ENCODE measurements at places on chromosomes 7 and 10. TPM values are rescaled to one million over a fixed set of nuclear protein-coding genes. Genes with fewer than 3 reads are reported as not detected.

The SAMD9L gene
- total RNA-seq = 6.8 TPM

The DHX32 gene
- total RNA-seq = 44.7 TPM

The MRLN gene
- total RNA-seq = not detected

The ZNF853 gene
- 0.57 TPM for total RNA-seq

The PIP gene
- total RNA-seq = not detected

The TMEM270 gene
- total RNA-seq = not detected

The COPG2 gene
- total RNA-seq = 31.7 TPM

The EPHB6 gene
- total RNA-seq = 2.6 TPM

The GTPBP10 gene
- 12.7 TPM for total RNA-seq

The VAX1 gene
- not detected for total RNA-seq

The PAX4 gene
- not detected for total RNA-seq

The C10orf71 gene
- total RNA-seq = not detected

The ASAH2 gene
- total RNA-seq = 1.00 TPM

The ASCC1 gene
- total RNA-seq = 26.6 TPM

The OPN1SW gene
- not detected for total RNA-seq

The RADIL gene
- 0.57 TPM for total RNA-seq

The GARIN1A gene
- total RNA-seq = 0.43 TPM

The OR2A5 gene
- not detected for total RNA-seq

The CPEB3 gene
- 0.55 TPM for total RNA-seq

The EBLN1 gene
- total RNA-seq = not detected

The KIF11 gene
- 3.4 TPM for total RNA-seq

The NT5C2 gene
- total RNA-seq = 73.7 TPM

The TMEM213 gene
- not detected for total RNA-seq
